Activated T-helper 2 cell treated with anti-CD3 and anti-CD28 coated beads, Interferon-gamma antibody, Interleukin-2, Interleukin-4, amounts not matched to agents 10 μg/mL and 5 μg/mL and 100 μg/mL, durations not matched to agents 14 hours and 24 hours and 36 hours (primary cell): ENCODE measurements at places on chromosomes 1 and 21. TPM values are rescaled to one million over a fixed set of nuclear protein-coding genes. Genes with fewer than 3 reads are reported as not detected.

DNA sequence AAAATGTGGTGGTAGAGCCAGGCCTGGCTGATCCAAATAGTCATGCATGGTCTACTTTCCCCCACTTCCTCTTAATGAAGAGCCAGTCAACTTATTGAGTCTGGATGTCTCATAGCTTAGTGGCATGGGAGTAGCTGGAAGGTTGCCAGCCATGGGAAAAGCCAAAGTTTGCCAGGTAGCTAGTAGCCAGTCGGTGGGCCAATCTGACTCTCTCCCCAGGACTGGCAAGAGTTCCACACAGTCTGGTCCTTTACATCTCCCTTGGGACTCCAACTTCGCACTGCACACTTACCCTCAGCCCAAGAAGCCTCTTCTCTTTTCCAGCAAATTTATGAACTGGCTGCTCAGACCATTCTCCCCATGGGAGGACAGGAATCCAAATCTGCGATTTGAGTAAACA is 8.3 kb downstream of the WARS2 start:
- DNase-seq = no peak

DNA sequence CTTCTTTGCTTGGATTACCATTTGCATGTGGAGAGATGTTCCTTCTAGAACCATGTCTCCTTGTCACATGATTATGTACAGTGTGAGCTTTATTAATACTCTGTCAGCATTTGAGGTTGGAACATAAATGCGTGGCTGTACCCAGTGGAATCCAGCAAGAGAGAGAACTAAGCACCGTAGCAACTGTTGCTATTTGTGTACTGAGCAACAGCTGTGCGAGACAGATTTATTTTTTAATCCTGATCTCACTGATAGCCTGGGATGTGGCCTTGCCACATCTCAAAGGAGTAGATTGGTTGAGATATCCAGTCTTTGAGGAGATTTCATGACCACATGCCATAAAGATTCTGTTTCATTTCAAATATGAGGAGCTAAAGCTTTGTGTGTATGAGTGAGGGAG is 43.4 kb downstream of the KIF1B start:
- no peak for DNase-seq

DNA sequence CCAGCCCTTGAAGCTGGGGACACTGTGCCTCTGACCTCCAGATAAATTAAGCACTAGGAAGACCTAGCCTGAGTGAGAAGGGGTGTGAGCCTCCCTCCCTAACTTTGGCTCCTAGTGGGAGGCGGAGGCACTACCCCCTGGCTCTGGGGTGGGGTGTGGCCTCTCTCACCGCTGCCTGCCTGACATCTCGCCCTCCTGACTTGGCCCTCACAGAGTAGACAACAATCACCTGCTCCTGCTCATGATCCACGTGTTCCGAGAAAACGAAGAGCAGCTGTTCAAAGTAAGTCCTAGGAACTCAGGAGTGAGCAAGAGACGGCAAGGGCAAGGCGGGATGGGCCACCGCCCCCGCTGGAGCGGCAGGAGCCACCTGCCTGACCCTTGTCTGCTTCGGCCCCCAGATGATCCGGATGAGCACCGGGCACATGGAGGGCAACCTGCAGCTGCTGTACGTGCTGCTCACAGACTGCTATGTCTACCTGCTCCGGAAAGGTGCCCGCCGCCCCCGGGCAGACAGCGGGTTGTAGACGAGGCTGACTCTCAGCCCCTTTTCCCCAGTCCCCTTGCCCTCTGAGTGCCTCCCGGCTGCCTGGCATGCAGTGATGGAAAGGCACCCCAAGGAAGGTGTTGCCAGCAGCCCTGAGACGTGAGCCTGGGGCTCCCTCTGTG is 8.1 kb upstream of the SLC25A34 start:
- DNase-seq = no peak

DNA sequence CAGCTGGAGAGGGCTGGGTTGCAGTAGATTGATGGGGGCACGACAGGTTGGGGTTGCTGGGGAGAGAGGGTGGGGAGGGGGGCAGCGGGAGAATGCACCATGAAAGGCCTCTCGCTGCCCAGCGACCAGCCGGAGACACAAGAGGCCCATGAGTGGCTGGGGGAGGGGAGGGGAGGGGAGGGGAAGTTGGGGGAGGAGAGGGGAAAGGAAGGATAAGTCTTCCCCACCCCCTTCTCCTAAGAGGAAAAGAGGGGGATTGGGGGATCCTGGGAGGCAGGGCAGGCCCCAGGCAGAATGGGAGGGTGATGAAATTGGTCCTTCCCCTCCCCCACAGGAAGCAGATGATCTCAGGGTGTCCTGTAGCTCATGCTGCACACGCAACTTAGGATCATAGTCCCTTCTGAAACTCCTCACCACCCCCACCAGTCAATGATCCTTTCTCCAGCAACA is 45.7 kb downstream of the PAX7 start:
- DNase-seq = no peak

- no peak for DNase-seq
Observed at GRCh38 chr1:87202922-87203655, 125.6 kb upstream of the LMO4 start.

DNA sequence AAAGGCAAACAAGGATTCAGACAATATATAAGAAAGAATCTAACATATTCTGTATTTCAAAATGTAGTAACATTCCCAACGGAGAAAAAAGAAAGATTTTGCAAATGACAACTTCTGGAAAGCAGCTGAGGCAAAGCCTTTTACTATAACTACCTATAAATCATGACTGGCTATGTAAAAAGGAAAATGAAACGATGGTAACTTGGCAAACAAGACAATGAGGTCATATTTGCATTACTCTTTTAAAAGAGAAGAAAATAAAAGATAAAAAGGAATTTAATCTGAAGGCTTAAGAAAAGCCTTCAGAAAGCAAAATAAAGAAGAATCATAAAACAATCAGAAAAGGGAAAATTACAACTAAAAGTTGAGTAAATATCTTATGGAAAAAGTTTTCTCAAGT is 25.1 kb upstream of the ASPM start:
- DNase-seq = no peak

- DNase-seq = no peak
Observed at GRCh38 chr1:112638110-112638428, 18.4 kb downstream of the CAPZA1 start.

DNA sequence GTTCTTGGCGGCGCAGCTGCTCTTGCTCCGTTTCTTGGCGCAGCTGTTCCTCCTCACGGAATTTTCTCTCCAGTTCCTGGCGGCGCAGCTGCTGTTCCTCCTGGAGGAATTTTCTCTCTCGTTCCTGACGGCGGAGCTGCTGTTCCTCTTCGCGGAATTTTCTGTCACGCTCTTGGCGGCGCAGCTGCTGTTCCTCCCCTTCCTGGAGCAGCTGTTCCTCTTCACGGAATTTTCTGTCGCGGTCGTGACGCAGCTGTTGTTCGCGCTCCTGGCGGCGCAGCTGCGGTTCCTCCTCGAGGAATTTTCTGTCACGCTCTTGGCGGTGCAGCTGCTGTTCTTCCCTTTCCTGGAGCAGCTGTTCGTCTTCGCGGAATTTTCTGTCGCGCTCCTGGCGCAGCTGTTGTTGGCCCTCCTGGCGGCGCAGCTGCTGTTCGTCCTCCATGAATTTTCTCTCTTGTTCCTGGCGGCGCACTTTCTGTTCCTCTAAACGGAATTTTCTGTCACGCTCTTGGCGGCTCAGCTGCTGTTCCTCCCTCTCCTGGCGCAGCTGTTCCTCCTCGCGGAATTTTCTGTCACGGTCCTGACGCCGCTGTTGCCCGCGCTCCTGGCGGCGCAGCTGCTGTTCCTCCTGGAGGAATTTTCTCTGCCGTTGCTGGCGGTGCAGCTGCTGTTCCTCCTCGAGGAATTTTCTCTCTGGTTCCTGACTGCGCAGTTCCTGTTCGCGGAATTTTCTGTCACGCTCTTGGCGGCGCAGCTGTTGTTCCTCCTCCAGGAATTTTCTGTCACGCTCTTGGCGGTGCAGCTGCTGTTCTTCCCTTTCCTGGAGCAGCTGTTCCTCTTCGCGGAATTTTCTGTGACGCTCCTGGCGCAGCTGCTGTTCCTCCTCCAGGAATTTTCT is 7.0 kb downstream of the TCHH start:
- DNase-seq = no peak

GRCh38 chr1:41418857-41419583 is 57.8 kb downstream of the FOXO6 start:
- no peak for DNase-seq

GRCh38 chr1:185534801-185535200 is 199.4 kb upstream of the HMCN1 start:
- DNase-seq = no peak

GRCh38 chr1:94801919-94802546 is 18.1 kb upstream of the SLC44A3 start:
- DNase-seq = no peak

GRCh38 chr1:59138402-59138801 is 158.5 kb upstream of the FGGY start:
- DNase-seq = no peak

GRCh38 chr1:31422505-31423319 is 9.7 kb downstream of the SERINC2 start:
- DNase-seq = peak; percentile 46

DNA sequence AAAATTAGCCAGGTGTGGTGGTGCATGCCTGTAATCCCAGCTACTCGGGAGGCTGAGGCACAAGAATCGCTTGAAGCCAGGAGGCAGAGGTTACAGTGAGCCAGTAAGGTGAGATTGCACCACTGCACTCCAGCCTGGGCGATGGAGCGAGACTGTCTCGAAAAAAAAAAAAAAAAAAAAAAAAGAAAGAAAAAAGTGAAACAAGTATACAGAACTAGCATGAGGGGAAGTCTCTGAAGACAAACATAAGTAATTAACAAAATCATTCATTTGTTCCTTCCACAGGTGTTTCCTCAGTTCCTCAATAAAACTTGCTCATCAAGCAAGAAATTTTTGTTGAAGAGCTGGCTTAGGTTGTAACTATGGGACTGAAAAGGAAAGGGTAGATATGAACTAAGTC is 52.2 kb upstream of the CNN3 start:
- DNase-seq = no peak

GRCh38 chr1:16009030-16009460 is 5.0 kb downstream of the SRARP start:
- peak; percentile 50 for DNase-seq

GRCh38 chr1:176939993-176940392 is 224.5 kb downstream of the ASTN1 start:
- DNase-seq = no peak

GRCh38 chr1:94304553-94304952 is 67.2 kb upstream of the ARHGAP29 start:
- no peak for DNase-seq

- DNase-seq = no peak
Observed at GRCh38 chr1:168180148-168180524, 1.4 kb downstream of the TIPRL start.

- DNase-seq = no peak
Observed at GRCh38 chr1:63983391-63984256, 209.8 kb downstream of the ROR1 start.

DNA sequence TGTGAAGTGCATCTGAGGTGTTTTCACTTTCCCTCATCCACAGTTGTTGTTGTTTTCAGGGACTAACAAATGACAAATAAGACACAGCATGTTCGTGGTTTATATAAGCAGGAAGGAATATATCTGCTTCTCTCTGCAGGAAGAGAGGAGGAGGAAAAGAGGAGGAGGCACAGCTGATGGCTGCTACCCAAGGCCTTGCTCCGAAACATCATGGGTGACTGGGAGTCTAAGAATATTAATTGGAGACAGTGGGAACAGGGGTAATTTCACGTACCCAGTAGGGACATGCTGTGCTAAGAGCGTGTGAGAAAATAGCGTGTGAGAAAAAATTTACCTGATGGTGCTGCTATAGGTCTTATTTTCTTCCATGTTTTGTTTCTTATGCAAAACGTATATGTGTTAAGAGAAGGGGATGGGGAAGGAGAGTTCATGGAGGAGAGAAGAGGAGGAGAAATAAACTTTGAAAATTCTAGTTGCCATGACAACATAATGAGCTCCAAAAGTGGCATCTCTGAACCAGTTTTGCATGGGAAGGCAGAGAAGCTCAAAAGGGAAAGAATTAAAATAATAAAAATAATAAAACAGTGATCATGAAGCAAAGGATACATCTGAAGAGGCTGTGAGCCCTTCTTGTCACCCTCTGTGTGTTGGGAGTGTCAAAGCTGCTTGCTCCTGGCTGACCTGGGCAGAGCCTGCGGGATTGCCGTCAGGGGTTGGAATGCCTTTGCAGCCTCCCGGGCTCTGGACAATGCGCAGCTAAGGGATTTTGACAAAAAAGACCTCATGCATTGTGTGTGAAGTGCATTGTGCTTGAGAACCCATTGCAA is 192.0 kb downstream of the CACNA1E start:
- DNase-seq = no peak

Gene RAB7B
- not detected in 2 replicates for total RNA-seq

Gene PLEKHO1
- 29.3 and 31.2 TPM in 2 replicates for total RNA-seq

Gene OPTC
- not detected in 2 replicates for total RNA-seq

Gene RHCE
- total RNA-seq = 0.25 TPM in 1 of 2 replicates, not detected in the other

Gene SLAMF7
- total RNA-seq = 4.1 and 5.5 TPM in 2 replicates

Gene IGSF5
- total RNA-seq = not detected in 2 replicates

Gene MMP23B
- total RNA-seq = 0.94 and 1.4 TPM in 2 replicates

Gene FGR
- 0.07 and 0.25 TPM in 2 replicates for total RNA-seq

Gene ADAMTS5
- total RNA-seq = not detected in 2 replicates

Gene PLXNA2
- 0.07 and 0.37 TPM in 2 replicates for total RNA-seq

Gene TRMT1L
- total RNA-seq = 25.9 and 28.7 TPM in 2 replicates

Gene PRKACB
- total RNA-seq = 16.4 and 20.9 TPM in 2 replicates

Gene LCE6A
- total RNA-seq = not detected in 2 replicates

Gene MYCL
- total RNA-seq = 0.50 and 0.57 TPM in 2 replicates
